ENCODE measurements at places on chromosomes 1 and 21. TPM values are rescaled to one million over a fixed set of nuclear protein-coding genes. Genes with fewer than 3 reads are reported as not detected.

KCNJ9 gene
- total RNA-seq, result 14.7 TPM

PAX7 gene
- not detected for total RNA-seq

DIRAS3 gene
- 1.9 TPM for total RNA-seq

CORT gene
- 3.8 TPM for total RNA-seq

RPL22 gene
- total RNA-seq, result 255 TPM

AQP10 gene
- not detected for total RNA-seq

RHEX gene
- total RNA-seq, result not detected

SLFNL1 gene
- 4.4 TPM for total RNA-seq

OR2T35 gene
- not detected for total RNA-seq

MXRA8 gene
- 9.1 TPM for total RNA-seq

KCNE1 gene
- total RNA-seq, result 2.2 TPM

GPR3 gene
- total RNA-seq, result 0.31 TPM

FCRL5 gene
- total RNA-seq, result not detected

RGS16 gene
- 0.94 TPM for total RNA-seq

SERINC2 gene
- total RNA-seq, result 2.2 TPM

KRTAP20-1 gene
- not detected for total RNA-seq

RAVER2 gene
- 25.0 TPM for total RNA-seq

UCHL5 gene
- total RNA-seq, result 73.6 TPM

GUCA2A gene
- total RNA-seq, result not detected

FMO3 gene
- total RNA-seq, result not detected

PANK4 gene
- 44.4 TPM for total RNA-seq

TNNI3K gene
- total RNA-seq, result 22.8 TPM

MAGI3 gene
- 64.5 TPM for total RNA-seq

S100A4 gene
- total RNA-seq, result 1.3 TPM

CFAP107 gene
- total RNA-seq, result not detected

C1QA gene
- 4.7 TPM for total RNA-seq

TPTE gene
- total RNA-seq, result not detected

SLAMF9 gene
- total RNA-seq, result not detected

GUCA2B gene
- not detected for total RNA-seq

ANKRD65 gene
- 1.6 TPM for total RNA-seq

ANGPTL7 gene
- not detected for total RNA-seq

WNT4 gene
- 4.4 TPM for total RNA-seq

RIMKLA gene
- total RNA-seq, result 32.6 TPM

SPSB1 gene
- total RNA-seq, result 3.1 TPM

OR6N1 gene
- not detected for total RNA-seq

ABCG1 gene
- total RNA-seq, result 27.5 TPM

MYBPHL gene
- total RNA-seq, result 0.63 TPM

TMEM81 gene
- total RNA-seq, result 4.4 TPM

FNDC5 gene
- total RNA-seq, result 16.9 TPM

DUSP10 gene
- 5.3 TPM for total RNA-seq

SLC9A1 gene
- 2.2 TPM for total RNA-seq

OR2M4 gene
- total RNA-seq, result 0.31 TPM

S100A3 gene
- total RNA-seq, result not detected

NR1I3 gene
- total RNA-seq, result not detected

MROH9 gene
- total RNA-seq, result not detected

CRP gene
- not detected for total RNA-seq

S100A7 gene
- not detected for total RNA-seq

KRTAP19-1 gene
- not detected for total RNA-seq

TNFRSF14 gene
- 2.8 TPM for total RNA-seq
